ENCODE measurements at places on chromosomes 2 and 18.

GRCh38 chr2:179096090-179096489 lies 46.2 kb upstream of the CCDC141 start:
- DNase-seq = no peak

GRCh38 chr2:46188041-46188716 lies 109.0 kb upstream of the EPAS1 start:
- no peak for DNase-seq

DNA sequence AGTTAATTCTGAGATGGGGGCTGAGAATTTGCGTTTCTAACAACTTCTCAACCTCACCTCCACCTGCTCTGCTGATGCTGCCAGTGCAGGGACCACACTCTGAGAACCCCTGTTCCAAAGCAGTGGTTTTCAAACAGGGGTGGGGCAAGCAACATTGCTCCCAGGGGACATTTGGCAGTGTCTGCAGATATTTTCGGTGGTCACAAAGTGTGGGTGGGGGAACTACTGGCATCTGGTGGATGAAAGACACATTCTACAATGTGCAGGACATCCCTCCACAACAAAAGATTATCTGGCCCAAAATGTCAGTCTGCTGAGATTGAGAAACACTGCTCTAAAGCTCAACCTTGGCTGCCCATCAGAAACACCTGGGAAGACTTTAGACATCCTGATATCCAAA lies 188.7 kb upstream of the SATB2 start:
- no peak for DNase-seq

DNA sequence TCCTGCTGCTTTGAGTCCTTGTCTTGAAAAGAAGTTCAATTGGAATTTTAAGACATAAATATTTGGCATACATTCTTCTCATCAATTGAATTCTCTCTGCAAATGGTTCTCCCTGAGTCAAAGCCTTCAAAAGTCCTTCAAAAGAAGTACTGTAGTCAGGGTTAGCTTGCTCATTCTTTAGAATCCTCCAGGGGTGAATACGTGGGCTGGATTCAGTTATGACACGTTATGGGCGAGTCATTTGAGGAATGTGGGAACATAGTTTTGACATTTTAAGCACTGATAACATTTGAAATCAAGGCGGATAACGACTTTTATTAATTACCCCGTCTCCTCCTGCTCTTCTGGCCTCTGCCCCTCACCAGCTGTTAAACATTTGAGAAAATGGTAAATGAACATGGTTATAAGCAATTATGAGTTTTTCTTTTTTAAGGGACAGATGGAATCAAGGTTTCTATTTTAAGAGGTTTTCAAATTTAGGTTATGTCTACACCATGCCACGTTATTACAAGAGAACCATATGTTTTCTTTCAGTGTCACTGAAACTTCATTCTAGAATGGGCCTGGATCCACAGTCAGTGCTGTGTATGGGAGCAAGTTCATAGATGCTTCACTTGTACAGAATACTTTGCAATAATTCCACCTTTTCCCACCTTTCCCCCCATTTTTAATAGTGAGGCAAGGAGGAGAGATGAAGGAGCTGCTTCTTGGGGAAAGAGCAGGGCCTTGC lies 273.1 kb downstream of the TSN start:
- no peak for DNase-seq

- no peak for DNase-seq
These were observed 14.9 kb upstream of the KDM3A start for GRCh38 chr2:86426271-86426670.

GRCh38 chr2:157722580-157723234 lies 94.0 kb upstream of the ACVR1C start:
- DNase-seq = no peak

DNA sequence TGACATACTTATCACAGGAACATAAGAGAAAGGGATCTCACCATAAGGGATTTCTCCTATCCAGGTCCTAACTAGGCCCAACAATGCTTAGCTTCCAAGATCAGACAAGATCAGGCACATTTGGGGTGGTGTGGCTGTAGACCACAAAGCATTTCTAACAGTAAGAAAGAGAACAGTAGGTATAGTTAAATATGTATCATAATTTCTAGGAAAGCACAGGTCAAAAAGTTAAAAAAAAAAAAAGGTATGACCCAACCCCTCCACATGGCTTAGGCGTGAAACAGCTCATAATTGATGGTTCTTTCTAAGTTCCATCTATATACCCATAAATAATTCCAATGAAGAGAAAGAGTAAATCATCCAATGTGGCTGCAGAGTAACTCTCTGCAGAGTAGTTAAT lies 6.9 kb downstream of the PRKD3 start:
- no peak for DNase-seq

GRCh38 chr2:217775920-217776503 lies 226.8 kb downstream of the TNS1 start:
- DNase-seq = no peak

- DNase-seq = no peak
These were observed 842 bp upstream of the CKAP2L start for GRCh38 chr2:112765251-112765650.

GRCh38 chr2:181021199-181021789 lies 40.9 kb downstream of the UBE2E3 start:
- DNase-seq = no peak

DNA sequence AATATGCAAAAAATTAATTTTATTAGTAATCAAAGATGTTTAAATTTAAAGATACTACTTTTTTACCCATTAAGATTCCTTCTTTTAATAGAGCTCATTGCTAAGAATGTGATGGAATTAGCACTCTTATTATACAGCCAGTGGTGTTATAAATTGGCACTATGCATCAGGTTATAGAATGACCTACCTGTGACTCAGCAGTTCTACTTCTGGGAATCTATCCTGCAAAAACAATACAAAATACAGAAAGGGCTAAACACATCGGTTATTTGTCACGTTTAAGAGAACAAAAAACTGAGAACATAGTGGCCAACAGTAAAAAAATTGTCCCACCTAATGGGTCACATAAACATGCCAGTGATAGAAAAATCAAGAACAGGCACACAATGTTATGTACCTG lies 9.4 kb upstream of the ADD2 start:
- no peak for DNase-seq

DNA sequence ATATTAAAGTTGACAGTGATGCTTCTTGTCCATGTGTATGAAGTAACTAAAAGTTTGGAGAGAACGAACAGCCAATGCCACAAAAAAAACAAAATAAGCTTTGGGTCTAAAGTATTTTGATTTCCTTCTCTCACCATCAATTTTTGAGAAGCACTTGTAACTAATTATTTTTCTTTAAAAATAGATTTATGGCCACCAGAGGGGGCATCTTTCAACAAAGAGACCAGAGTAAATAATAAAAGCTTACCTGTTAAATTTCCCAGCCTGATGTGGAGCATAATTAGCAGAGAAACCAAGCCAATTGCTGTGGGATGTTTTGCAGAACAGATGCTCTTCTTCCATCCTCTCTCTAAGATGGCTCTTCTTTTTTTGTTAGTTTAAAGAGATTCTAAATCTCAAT lies 29.0 kb downstream of the LINC00305 start:
- DNase-seq = no peak

- no peak for DNase-seq
These were observed 191.2 kb downstream of the NCKAP5 start for GRCh38 chr2:133377021-133377481.

- no peak for DNase-seq
These were observed 13.0 kb downstream of the DPP4 start for GRCh38 chr2:162061021-162061420.

DNA sequence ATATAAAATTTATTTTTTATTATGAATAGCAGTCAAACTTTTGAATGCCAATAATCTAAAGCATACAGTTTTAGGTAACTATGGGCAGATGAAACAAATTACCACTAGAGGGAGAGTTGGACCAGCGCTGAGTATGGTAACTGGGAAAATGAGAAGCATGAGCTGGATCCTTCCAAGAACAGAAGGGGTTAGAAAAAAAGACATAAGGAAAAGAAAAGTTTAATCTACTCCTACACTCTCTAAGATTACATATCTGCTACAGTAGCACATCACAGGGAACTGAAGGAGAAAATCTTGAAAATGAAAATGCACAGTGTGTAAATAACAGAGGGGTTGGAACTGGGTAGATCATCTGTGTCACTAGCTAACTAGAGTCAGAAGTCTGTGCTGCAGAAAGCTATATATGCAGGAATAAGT lies 15.5 kb downstream of the REG3G start:
- no peak for DNase-seq

DNA sequence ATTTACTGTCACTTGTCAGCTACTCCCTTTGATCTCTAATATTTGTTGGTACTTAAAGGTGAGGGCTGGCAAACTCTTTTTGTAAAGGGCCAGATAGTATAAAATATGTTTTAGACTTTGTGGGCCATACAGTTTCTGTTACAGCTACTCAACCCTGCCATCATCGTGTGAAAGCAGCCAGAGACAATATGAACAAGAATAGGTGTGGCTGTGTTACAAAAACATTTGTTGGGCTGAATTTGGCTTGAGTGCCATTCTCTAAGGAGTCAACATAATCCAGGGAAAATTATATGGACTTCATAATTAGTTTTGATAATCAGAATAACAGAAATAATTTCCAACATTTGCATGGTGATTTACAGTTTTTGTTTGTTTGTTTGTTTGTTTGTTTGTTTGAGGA lies 190.6 kb downstream of the LTBP1 start:
- no peak for DNase-seq

DNA sequence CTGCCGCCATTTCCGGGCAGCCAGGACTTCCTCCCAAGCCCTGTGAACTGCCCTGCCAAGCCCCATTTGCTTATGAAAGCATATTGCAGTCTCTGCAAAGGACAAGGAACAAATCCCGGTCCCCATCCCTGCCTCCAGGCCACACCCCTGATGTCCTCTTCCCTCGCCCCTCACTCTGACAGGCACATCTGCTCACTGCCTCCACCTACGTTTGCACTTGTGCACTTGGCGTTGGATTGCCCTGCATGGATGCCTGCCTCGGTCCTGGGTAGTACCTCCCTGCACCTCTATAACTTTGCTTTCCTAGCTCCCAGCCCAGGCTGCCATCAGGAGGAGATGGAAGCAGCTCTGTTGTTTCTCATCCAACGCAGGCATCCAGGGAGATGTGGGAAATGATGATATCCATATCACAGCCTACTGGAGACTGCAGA lies 19.6 kb upstream of the RPL31 start:
- DNase-seq = no peak

GRCh38 chr18:75752740-75753263 lies 325.3 kb upstream of the SMIM21 start:
- no peak for DNase-seq

GRCh38 chr18:48106976-48107781 lies 176.7 kb upstream of the SMAD2 start:
- no peak for DNase-seq

GRCh38 chr2:59077981-59078531 lies 836.9 kb upstream of the FANCL start:
- DNase-seq = no peak

DNA sequence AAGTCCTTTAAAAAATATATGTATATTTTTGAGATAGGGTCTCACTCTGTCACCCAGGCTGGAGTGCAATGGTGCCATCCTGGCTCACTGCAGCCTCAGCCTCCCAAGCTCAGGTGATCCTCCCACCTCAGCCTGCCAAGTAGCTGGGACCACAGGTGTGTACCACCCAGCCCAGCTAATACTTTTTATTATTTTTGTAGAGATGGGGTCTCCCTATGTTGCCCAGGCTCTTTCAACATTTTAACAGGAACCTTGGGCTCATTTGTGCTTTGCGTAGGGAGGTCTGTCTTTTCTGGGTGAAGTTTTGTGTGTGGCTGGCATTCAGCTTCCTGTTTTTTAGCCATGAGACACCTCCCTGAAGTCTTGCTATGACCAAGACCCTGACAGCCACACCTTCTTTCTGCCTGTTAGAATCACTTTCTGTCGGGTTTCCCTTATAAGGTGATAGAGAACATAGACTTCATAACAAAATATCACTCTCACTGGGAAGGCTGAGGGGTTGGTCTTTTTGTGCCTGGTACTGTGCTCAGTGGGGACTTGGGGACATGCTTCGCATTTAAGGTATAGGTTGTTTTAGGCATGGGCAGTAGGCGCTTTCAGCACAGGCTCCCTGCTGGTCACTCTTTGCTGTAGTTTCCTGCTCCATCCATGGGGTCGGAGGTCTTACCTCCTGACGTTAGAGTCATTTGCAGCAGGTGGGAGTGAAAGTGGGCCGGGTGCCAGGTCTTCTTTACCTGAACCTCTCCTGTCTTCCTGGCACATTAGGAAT lies 3.4 kb downstream of the RAB31 start:
- DNase-seq = no peak

- DNase-seq = no peak
These were observed 21.5 kb upstream of the ANXA4 start for GRCh38 chr2:69720404-69720803.

GRCh38 chr2:37790019-37790418 lies 118.6 kb upstream of the CDC42EP3 start:
- DNase-seq = no peak

DNA sequence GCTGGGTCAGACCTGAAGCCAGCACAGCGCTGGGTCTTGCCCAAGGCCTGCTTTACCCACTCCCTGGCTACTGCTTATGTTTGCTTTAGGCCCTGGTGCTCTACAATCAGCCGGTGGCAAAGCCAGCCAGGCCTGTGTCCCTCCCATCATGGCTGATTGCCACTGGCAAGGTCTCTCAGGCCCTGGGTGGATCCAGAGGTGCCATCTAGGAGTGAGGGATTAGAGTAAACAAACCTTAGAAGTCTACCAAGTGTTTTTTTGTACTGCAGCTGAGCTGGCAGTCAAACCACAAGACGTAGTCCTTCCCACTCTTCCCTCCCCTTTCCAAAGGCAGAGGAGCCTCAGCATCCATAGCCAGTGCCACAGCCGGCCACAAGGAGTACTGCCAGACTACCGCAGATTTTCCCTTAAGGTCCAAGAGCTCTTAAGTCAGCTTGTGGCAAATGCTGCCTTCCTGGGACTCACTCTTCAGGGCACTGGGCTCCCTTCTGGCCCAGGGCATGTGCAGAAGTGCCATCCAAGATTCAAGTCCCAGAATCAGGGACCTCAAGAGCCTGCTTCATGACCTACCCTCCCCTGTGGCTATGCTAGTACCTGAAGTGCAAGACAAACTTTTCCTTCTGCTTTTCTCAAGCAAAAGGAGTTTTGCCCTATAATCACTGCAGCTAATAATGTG lies 20.0 kb downstream of the IL1RL2 start:
- no peak for DNase-seq

GRCh38 chr2:224412141-224413015 lies 10.5 kb upstream of the FAM124B start:
- DNase-seq = no peak

- DNase-seq = no peak
These were observed 2.8 kb upstream of the LBX2 start for GRCh38 chr2:74502147-74502719.

DNA sequence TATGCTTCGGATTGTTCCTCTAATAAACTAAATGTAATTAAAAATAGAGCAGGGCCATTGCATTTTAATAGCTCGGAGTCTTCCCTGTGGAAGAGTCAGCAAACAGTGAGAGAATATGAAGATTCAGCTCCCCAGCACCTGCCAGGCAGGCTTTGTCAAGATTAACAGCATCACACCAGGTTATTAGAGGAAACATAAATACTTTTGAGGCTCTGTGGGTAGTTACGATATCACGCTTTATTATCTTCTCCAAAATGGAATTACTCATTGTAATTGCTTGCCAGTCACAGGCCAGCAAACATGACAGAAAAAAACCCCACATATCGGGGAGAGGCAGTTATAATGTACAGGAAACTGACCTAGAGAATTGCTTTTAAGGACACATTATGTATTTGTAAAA lies 303.9 kb downstream of the CPS1 start:
- no peak for DNase-seq

GRCh38 chr2:37068686-37069085 lies 15.5 kb downstream of the HEATR5B start:
- DNase-seq = no peak
